ENCODE measurements at places on chromosomes 5 and 9.

GRCh38 chr5:138752341-138752950 is 779 bp upstream of the CTNNA1 start:
- DNase-seq, result no peak

DNA sequence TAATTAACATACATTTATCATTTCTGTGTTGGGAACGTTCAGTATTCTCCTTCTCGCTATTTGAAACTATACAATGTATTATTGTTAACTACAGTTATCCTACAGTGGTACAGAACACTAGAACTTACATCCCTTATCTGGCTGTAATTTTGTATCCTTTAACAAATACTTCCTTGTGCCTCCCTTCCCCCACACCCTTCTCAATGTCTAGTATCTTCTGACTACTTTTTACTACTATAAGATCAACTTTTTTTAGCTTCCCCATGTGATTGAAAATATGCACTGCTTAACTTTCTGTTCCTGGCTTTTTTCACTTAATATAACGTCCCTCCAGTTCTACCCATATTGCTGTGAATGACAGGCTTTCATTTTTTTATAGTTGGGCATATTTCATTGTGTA is 253.5 kb downstream of the RAB3C start:
- no peak for DNase-seq

DNA sequence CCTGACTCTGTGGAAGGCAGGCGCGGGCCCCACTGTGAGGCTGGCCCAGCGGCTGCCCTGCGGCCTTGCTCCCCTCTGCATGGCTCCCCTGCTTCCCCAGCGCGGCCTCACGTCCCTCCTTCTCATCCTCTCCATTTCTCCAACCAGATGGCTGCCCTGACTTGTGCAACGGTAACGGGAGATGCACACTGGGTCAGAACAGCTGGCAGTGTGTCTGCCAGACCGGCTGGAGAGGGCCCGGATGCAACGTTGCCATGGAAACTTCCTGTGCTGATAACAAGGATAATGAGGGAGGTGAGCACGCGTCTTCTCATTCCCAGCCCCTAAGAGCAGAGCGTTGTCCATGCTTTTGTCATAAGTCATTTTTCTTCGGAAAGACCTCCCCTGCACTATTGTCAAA is 129.0 kb upstream of the WWC1 start:
- no peak for DNase-seq

DNA sequence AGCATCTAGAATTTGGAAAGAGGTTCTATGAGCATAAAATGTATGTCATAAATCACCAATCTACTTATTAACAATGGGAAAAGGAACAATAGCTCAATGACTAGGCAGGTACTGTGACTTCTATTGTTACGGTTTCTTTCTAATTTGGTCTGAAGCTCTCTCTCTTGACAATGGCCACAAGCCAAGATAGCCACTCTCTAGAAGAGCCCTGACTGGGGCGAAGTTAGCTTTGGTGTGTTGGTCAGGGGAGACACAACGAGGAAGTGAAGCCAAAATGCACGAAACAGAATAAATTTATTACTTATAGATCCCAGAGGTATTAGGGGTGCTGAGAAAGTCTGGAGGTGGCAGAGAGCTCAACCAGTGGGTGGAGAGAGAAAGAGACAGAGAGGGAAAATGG is 9.4 kb upstream of the RAD23B start:
- no peak for DNase-seq
